CD4-positive, alpha-beta T cell treated with Interferon gamma for 1 hour (primary cell): ENCODE measurements at places on chromosomes 1 and 21.

GRCh38 chr1:4131734-4132133, 231.7 kb upstream of the C1orf174 start:
- no peak for DNase-seq

DNA sequence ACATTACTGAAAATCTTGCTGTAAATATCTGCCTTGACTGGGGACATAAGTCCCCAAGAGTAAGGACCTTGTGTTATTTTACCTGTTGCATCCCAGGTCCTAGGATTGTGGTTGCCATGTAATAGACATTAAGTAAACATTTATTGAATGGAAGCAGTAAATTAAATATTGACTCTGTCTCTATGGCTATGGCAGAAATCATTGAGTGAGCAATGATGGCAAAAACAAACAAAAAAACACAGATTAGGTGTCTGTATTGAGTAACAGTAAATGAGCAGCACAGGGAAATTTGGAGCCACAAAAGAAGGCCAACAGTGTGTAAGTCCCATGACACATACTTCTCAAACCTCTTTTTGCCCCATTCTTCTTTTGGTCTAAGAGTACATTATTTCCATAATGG, 240.4 kb downstream of the NFIA start:
- DNase-seq = no peak

DNA sequence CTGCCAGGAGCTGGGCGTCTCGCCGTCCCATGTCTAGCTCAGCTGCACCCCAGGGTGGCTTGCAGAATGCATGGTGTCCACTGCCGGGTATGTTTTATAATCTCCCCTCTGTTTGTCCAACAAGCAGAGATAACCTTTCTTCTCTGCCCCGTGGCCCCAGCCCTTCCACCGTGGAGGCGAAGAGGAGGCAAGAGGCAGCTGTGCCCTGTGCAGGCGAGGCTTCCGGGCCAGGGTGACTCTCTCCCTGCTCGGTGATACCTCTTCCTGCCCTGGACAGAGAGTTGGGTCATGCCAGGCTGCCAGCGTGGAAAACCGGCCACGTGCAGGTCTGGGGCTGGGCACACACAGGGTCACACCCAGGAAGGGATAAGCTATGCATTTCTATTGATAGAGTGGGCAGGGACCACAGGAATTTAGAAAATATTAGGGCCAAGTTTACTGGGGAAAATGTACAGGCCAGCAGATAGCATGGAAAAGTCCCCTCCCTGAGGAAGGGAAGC, at the start of gene TFF2:
TFF2 (minus strand) TSS at position 68 of the 500 bp plus-strand sequence; CDS start at position 31, 37 bp downstream.
- DNase-seq = no peak

GRCh38 chr1:60331647-60332046, 258.1 kb upstream of the C1orf87 start:
- DNase-seq = no peak

- DNase-seq = no peak
Measured at GRCh38 chr1:93554883-93555872, 107.3 kb downstream of the FNBP1L start.

- DNase-seq = no peak
Measured at GRCh38 chr1:39085174-39085573, 59.0 kb downstream of the NDUFS5 start.

DNA sequence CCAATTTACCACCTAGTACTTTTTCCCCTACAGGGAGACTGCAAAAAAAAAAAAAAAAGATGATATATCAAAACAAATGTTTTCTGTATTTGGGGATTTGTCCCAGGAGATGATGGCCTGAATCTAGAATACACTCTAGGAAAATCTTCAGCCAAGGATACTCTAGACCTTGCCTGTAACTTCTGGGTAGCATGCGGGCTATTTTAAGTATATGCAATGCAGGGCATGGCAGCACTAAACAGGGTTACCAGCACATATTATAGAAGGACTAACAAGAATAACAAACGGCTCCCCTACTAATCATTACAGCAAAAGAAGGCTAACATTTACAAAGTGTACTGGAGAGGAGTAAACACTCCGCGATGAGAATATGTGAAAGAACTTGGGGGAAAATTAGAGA, 109.6 kb downstream of the GPATCH2 start:
- DNase-seq = no peak

GRCh38 chr1:62196086-62196690, 1.5 kb downstream of the L1TD1 start:
- DNase-seq = no peak

DNA sequence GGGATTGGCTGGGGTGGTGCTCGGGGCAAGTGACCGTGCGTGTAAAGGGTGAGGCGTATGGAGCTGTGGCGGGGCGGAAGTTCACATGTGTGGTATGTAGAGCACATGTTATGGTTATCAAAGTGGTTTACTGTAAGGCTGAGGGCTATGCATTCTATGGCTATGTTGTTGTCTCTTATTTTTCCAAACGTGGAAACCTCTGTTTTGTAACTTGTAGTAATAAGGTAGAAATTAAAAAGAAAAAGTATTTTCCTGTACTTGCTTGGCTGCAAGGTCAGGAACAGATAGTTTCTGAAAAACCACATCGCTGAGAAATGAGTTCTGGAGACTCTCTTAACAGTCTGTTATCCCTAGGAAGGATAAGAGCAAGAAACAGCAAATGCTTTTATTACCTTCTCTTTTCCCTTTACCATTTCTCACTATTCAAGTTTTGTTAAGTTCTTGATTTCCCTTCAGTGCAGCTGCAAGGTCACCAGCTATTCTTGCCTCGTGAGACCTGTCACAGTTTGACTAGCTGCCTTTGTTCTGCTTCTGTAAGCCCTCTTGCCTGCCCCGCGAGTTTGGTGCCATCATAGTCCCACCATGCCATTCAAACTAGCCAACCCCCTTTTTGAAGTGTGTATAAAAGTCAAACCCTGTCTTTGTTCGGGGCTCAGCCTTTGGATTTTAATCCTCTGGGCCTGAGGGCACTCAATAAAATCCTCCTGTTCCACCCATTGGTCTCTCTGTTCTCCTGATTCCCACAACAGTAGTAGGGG, 9.5 kb downstream of the RNU1-2 start:
- DNase-seq = peak; percentile 61

DNA sequence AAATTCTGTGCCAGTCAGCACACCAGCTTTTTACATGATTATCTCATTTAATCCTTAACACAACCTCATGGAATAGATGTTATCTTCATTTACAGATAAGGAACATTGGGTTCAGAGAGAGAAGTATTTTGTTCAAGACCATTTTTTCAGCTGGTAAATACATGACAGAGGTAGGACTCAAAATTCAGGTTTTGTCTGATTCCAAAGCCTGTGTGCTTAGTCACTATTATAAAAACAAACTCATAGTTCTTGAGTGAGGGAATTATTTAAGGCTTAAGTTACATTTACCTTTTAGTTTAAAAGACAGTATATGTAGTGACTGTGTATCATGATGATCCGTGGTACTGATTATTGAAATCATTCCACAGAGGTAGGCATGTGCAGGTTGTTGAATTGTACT, 125.2 kb downstream of the MAGI3 start:
- DNase-seq = no peak

DNA sequence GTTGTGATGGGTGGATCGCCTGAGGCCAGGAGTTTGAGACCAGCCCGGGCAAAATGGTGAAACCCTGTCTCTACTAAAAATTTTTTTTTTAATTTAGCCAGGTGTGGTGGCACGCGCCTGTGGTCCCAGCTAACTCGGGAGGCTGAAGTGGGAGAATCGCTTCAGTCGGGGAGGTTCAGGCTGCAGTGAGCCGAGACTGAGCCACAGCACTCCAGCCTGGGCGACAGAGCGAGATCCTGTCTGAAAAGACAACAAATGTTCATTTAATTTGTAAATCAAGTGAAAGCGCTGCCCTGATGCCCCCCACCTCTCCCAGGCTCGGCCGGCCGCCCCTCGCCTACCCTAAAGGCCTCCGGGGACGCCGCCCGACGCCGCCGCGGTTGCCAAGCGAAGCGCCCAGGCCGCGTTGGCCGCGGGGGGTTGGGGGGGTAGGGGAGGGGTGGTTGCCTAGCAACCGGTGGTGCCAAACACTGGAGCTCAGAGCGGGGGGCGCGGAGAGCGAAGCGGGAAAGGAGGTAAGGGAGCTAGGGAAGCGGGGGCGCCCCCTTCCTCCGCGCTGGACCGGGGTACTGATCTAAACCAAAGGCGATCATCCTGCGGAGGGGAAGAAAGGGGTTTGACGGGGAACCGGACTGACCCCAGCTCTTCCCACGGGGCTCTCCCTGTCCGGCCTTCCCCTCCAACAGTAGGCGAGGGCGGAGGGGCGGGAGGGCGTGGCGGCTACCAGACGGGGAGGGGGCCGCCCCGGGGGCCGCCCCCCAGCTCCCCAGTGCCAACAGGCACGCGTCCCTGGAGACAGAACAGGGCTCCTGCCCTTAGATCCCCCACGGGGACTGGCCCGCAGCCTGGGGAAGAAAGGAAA, at the start of gene TEKT2:
TEKT2 (plus strand) TSS at position 460 of the 862 bp plus-strand sequence. CDS start 828 bp downstream, outside the sequence.
- DNase-seq = peak; percentile 21

GRCh38 chr21:44304011-44304616, 4.3 kb downstream of the PFKL start:
- no peak for DNase-seq

DNA sequence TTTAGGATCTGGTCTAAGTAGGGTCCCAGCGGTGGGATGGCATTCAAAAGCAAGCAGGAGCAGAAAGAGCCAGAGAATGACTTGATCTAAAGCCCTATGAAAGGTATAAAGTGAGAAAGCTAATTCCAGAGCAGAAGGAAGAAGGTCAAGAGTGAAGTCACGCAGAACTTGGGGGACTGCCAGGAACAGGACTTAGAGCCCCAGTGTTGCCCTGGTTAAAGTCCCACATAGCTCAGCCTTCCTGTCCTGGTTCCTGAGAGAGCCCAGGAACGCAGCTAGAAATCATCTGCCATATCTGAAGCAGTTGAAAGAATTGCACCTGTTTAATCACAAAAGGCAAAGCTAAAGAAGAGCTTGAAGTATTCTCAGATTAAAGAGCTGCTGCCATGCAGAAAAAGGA, 160.6 kb upstream of the ATP1B1 start:
- no peak for DNase-seq

DNA sequence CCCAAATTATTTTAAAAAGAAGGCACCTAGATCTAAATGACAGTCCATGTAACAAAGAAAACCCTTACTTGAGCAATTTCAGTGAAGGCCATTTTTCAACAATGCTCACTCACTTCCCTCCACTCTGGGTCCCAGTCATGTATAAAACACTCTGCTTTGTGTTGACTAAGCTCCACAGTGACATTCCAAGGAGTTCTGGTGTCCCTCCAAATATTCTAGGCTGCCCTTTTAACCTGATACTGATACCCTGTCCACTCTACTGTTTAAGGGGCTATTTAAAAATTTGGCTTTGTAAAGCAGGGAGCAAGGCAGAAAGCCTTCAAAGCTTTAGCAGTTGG, 73.6 kb downstream of the GNG12 start:
- no peak for DNase-seq

DNA sequence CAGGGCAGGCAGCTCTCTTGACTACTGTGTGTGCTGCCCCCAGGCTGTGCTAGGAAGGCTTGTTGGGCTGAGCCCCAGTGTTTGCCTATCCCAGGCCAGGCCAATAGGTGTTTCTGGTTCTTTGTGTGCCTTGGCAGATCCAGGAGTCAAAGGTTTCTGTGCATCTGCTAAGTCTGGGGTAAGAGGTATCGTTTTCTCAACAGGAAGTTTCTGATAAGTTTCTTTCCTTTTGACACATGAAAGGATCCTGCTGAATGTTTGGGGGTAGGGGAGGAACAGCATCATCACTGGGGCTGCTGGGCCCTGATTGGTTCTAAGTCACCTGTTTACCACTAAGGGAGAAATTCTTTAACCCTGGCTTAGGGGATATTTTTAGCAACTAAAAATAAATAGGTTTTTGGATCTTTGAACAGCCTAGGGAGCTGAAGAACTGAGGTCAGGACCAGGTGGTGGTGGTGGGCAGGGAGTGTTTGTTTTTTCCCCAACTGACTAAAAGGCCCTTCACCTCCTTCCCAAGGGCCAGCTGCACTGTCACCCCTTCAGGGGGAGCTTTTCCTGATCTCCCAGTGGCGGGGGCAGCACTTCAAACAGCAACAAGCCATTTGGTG, 85.1 kb downstream of the KCNN3 start:
- peak; percentile 60 for DNase-seq

DNA sequence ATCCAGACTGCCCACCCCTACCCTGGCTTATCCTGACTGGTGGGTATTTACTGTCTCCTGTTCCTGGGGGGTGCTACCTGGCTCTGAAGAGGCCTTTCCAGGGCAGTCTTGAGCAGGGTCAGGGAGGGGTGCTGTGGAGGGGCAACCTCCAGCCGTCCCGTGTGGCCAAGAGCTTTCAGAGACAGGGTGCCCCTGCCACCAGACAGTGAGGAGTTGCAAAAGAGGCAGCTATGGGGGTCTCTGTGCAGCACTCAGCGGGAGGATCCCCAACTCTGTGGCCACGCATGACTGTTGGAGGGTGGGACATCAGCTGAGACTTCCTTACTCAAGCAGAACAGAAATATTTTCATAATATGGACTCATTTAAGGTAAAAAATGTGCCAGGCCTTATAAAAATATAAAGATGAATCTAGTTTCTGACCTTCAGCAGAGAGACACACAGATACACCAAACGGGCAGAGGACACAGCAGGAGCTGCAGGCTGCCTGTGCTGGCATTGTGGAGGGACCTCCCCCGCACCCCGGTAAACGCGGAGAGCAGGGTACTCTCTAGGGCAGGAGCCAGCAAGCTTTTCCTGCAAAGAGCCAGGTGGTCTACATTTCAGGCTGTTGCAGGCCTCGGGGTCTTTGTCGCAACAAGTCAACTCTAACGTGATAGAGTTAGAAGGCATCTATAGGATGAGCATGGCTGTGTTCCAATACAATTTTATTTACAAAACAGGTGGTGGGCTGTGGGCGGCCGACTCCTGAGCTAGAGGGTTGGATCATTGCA, 252.6 kb downstream of the RHOU start:
- no peak for DNase-seq

DNA sequence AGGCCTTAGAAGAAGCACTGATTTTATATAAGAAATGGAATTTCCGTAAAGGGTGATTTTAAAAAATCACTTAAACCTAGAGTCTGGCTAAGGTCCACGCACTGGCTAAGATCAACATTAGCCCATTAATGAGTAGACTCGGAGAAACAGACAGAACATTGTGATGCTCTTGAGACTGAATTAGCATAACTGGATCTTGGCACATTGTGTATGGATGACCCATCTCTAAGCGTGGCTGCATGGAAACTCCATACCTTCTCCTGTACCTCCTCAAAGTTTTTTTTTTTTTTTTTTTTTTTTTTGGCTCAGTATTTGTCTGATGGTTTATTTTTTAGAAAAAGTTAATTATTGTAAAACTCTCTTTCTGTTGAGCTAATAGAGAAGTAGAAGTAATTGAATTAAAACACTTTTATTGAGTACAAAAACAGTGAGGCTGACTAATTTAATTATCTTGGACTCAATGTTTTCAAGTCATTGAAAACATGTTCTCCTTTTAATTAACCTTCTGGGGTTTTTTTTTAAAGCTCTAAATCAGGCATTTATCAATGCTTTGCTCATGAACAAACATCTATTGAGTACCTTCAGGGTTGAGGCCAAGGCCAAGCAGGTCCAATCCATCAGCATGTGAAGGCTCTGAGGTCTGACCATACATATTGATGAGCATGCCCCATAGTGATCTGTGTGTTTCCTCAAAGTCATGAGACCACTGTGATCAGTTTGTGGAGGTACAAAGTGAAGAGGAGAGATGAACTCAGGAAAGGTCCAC, 74.0 kb downstream of the TLR5 start:
- DNase-seq = no peak

GRCh38 chr1:91787919-91788318, 98.0 kb downstream of the TGFBR3 start:
- no peak for DNase-seq

GRCh38 chr1:112390775-112391602, 5.0 kb upstream of the CTTNBP2NL start:
- peak; percentile 76 for DNase-seq

GRCh38 chr1:222828939-222829338, 14.1 kb downstream of the DISP1 start:
- no peak for DNase-seq
